ENCODE measurements at places on chromosomes 12 and 14. TPM values are rescaled to one million over a fixed set of nuclear protein-coding genes. Genes with fewer than 3 reads are reported as not detected.

The GNB3 gene
- 16.5 TPM for total RNA-seq

The CCDC177 gene
- total RNA-seq, result 2.1 TPM

DNA sequence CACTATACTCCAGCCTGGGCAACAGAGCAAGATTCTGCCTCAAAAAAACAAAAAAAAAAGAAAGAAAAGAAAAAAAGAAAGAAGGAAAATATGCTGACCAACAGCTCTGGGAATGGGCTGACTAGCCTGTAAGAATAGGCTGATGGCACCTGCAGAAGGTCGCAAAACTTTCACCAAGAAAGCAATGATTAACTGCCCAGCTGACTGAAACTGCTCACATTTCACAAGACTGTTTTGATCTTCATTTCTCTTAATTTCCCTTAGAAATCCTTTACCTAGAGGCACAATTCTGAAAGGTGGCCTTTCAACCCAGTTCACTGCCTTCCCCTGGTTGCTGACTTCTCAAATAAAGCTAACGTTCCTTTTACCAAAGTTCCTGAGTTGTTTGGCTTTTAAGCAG is 12.4 kb downstream of the BEST3 start:
- DNase-seq, result no peak
- no peak overlapping the region for H3K4me3 ChIP-seq
- peaks cover 51% of the 10 kb centered on the region for H3K4me1 ChIP-seq
- H3K27ac ChIP-seq, result no peak overlapping the region
- H3K27me3 ChIP-seq, result no peaks in the 10 kb centered on the region

- no peaks in the 10 kb centered on the region for H3K27me3 ChIP-seq
- H3K36me3 ChIP-seq, result no peaks in the 10 kb centered on the region
- DNase-seq, result no peak
- peak overlapping the region; percentile 99 for H3K4me3 ChIP-seq
These were observed 1.1 kb downstream of the ARHGAP5 start for GRCh38 chr14:32078023-32078857.

GRCh38 chr12:56900583-56900982 is 33.6 kb downstream of the SDR9C7 start:
- H3K27me3 ChIP-seq, result peaks cover 22% of the 10 kb centered on the region
- H3K4me3 ChIP-seq, result no peak overlapping the region
- H3K27ac ChIP-seq, result no peak overlapping the region
- H3K4me1 ChIP-seq, result no peaks in the 10 kb centered on the region

GRCh38 chr12:54565986-54566544 is 16.7 kb downstream of the PDE1B start:
- peak overlapping the region; percentile 37 for H3K4me3 ChIP-seq
- no peak for DNase-seq
- no peaks in the 10 kb centered on the region for H3K36me3 ChIP-seq
- peaks cover 43% of the 10 kb centered on the region for H3K4me1 ChIP-seq

- peak overlapping the region; percentile 87 for H3K4me3 ChIP-seq
- peak overlapping the region; percentile 97 for H3K27ac ChIP-seq
- peaks cover 1% of the 10 kb centered on the region for H3K36me3 ChIP-seq
- no peak for DNase-seq
These were observed 628 bp upstream of the CAPRIN2 start for GRCh38 chr12:30755395-30755762.

Measured in WTC11 (cell line).